ENCODE measurements at places on chromosomes 1 and 21.

DNA sequence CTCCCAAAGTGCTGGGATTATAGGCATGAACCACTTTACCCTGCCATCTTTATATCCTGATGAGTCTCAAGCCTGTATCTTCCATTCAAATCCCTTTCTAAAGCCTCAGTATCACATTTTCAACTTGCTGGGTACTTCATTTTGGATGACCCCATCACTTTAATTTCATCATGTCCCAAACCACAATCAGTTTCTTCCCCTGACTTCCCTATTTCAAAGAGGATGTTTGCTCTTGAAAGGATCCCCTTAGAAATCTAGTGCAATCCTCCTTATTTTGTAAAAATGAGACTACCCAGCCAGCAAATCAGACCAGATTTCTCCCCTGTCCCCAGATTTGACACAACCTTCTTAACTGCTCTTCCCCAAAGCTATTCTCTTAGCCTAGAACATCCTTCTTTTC is 7.0 kb upstream of the TRIT1 start:
- no peak for DNase-seq

DNA sequence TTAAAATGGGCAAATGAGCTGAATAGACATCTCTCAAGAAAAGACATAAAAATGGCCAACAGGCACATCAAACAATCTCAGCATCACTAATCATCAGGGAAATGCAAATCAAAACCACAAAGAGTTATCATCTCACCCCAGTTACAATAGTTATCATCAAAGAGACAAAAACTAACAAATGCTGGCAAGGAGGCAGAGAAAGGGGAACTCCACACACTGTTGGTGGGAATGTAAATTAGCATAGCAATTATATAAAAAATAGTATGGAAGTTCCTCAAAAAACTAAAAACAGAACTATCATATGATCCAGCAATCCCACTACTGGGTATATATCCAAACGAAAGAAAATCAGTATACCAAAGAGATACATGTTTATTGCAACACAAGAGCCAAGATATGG is 68.7 kb downstream of the DENND1B start:
- no peak for DNase-seq

DNA sequence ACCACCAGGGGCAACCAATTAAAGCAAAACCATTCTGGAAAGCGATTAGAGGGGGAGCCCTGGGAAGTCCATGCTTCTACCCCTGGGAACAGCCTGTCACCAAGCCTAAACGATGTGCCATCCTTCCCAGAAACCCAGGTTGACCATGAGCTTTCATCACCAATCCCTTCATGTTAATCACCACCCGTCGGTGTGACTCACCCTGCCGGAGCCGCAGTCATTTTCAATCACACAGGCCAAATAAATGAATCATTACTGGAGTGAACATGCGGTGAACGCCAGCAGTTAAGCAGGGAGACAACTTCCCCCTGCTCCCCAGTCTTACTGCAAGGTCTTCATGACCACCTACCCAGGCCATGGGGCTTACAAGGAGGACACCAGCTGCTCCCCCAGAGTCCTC is 308.8 kb downstream of the AJAP1 start:
- no peak for DNase-seq

- no peak for DNase-seq
Observed at GRCh38 chr1:7576946-7577657, 194.0 kb upstream of the VAMP3 start.

DNA sequence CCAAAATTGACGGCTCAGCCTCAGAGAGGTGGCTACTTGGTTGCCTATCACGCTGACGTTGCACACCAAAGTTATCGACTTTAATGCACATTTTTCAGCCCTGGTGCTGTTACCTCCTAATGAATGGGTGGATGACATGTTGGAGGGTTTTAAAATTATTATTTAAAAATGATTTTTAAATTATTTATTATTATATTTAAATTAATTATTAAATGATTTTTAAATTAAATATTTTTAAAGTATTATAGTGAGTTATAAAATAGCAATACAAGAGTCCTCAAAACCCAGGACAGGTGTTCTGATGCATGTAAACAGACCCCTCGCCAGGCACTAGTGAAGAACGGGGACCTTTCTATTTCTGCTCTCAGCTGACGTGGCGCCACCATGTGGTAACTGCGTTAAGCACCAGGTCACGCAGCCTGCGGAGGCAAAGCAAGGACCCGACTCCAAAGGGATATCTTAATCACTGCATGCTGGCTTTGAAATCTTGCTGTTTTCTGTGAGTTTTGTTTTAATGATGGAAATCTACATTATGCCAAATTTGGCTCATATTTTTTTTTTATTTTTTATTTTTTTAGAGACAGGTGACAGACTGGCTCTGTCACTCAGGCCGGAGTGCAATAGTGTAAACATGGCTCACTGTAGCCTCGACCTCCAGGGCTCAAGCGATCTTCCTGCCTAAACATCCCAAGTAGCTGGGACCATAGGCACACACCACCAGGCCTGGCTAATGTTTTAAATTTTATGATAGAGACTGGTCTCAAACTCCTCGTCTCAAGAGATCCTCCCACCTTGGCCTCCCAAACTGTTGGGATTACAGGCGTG is 22.6 kb downstream of the CASP9 start:
- no peak for DNase-seq

DNA sequence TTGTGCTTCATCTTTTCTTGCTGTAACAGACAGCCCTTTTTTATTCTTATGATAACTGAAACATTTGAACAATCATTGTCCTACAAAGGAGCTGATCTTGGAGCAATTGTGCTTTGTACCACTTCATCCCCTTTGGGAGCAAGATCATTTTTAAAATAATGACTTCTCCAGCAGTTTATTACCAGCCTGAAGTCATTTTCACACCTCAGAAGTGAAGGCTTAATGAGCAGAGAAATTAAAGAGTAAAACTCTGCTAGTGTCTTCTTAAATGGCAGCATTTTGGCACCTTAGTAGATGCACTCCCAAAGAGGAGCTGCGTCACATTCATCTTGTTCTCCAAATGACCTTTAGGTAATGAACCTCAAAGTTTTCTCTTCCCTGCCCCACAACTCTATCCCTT is 439.6 kb upstream of the CAMK1G start:
- DNase-seq = no peak

DNA sequence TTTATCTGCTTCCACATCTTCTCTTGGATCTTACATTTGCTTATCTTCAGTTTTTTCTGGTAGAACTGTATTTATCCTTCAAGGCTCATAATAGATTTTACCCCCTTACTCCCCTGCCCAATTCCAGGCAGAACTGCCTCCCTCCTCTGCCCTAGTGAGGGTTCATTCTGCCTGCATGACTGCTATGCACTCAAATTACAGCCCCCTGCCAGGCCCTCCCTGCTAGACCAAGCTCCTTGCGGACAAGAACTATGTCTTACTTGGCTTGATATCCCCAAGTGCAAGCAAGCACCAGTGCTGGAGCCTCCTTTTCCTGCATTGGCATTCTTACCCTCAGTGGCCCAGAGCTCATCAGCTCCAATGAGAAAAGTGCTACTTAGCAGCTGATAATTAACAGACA is 18.1 kb downstream of the MAPKAPK2 start:
- no peak for DNase-seq

DNA sequence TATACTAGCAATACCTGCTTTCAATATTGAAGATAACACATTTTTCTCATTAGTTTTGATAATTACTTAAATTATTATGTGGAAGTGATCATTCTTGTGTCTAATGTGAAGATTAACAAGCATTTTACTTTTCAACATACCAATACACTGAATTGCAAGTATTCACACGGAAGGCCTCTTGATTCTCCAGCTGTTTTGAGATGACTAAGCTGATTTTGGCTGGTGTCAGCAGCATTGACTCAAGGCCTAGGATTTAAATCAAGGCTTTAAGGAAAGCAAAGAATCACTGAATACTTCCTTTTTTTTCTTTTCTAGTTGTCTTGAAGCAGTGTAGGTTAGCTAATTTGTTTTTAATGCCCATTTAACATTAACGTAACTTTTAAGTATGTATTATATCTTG is 373.7 kb downstream of the SRGAP2C start:
- no peak for DNase-seq

DNA sequence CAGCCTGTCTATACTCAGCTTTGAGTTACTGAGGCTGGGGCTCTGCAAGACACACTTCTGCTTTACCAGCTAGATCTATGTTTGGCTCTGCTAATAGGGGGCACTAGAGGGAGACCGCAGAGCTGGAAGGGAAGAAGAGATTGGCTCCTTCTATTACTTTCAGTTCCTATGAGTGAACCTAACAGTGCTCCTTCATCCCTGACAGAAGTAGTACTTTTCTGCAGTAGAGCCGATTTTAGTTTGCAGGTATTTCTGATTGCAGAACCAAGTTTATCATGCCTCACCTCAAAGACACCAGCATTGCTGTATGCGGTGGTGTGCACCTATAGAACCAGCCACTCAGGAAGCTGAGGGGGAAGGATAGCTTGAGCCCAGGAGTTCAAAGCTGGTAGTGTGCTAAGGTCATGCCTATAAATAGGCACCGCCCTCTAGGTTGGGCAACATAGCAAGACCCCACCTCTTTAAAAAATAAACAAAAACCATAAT is 5.7 kb upstream of the ZDHHC18 start:
- DNase-seq = no peak

DNA sequence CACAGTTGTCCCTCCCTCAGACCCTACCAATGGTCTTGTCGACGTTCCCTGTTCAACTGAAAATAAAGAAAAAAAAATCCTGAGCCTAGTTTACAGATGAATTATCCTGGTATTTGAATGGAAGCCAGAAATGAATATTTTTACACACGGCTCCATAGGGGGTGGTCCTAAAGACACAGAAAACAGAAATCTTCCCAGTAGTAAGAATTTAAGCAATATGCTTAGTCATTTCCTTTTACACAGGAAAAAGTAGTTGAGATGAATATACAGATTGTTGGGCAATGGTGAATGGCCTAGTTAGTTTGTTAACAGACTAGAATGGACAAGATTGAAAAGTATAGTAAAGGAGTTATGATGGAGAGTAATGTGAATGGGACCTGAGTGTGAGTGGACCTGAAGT is 67.4 kb downstream of the RGS18 start:
- no peak for DNase-seq

GRCh38 chr1:53490351-53490750 is 31.2 kb downstream of the DMRTB1 start:
- DNase-seq = no peak

- DNase-seq = no peak
Observed at GRCh38 chr1:180571060-180571831, 12.5 kb downstream of the OVAAL start.

GRCh38 chr1:162067466-162067865 is 2.0 kb upstream of the NOS1AP start:
- no peak for DNase-seq

DNA sequence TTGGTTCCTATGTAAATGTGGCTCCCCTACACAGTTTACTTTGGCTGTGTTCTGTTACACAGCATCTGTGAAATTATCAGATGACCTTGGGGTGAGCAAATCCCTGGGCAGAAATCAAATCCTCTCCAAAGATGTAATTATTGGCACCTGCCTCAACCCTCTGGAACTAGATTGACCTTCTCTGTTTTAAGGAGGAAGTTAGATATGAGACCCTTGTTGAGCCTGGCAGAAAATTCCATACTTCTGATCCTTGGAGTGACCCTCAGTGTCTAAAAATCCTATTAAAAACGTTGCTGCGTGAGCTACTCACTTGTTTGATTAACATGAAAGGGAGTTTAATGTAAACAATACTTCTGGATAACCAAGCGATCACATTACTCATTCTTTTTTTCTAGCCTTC is 122.0 kb downstream of the CLIC6 start:
- DNase-seq = no peak

DNA sequence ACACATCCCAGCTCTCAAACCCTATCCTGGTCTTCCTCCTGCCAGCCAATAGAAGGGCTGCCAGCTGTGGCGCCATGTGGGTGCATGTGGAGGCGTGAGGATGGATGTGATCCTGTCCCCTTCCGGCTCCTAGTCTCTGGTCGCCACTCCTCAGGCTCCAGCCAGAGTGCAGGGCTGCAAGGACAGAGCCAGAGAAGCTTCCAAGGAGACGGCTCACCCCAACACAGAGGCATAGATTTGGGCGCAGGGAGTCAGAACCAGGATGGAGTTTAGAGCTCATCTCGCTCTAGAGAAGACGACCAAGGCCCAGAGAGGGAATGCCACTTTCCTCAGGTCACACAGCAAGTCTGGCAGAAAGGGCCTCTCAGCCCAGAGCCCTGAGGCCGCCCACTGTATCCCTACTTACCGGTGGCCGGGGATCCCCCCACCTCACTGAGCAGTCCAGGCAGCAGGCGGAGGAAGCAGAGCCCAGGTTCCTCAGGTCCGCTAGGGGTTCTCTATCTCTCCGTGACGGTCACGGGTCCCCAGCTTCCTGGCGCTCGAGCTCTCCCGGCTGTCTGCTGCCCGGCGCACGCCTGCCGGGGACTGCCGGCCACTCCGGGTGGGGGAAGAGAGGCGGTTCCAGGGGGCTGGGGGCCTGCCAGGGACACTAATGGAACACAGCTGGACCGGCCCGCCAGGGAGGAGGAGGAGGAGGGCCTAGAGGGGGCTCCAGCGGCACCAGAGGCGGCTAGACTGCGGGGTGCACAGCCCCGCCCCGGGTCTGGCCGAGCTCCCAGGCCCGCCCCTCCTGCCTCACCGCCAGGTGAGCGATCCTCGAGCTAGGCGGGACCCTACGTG is at the start of gene COL16A1:
TSS of gene COL16A1 (minus strand) at position 587 of the 840 bp plus-strand sequence. CDS start 1,824 bp downstream, outside the sequence.
- DNase-seq = no peak

- DNase-seq = no peak
Observed at GRCh38 chr1:181660621-181661020, 177.3 kb downstream of the CACNA1E start.

DNA sequence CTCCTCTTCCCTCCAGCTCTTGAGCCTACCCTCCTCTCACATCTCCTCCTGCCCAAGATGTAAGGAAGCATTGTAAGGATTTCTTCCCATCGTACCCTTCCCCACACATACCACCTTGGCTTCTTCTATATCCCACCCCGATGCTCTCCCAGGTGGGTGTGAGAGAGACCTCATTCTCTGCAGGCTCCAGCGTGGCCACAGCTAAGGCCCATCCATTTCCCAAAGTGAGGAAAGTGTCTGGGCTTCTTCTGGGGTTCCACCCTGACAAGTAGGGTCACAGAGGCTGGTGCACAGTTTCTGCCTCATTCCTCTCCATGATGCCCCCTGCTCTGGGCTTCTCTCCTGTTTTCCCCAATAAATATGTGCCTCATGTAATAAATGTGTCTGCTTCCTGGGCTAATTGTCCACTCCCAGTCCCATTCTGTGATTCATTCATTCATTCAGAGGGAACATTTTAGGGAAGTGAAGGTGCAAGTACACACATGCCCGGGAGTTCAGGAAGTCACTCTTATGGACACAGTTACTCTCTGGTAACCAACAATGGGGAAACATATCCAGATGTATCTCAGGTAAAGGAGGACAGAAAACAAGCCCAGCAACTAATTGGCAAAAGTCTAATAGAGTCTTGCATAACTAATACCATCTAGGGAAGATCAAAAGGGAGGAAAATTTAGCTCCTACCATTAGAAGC is 1.9 kb downstream of the SPRR4 start:
- no peak for DNase-seq
